ENCODE measurements at places on chromosomes 13 and 19.

- no peak for DNase-seq
Measured at GRCh38 chr19:1164684-1165531, 9.2 kb downstream of the SBNO2 start.

- DNase-seq: peak; percentile 87
Measured at GRCh38 chr19:6736169-6736916, 1.0 kb downstream of the GPR108 start.

DNA sequence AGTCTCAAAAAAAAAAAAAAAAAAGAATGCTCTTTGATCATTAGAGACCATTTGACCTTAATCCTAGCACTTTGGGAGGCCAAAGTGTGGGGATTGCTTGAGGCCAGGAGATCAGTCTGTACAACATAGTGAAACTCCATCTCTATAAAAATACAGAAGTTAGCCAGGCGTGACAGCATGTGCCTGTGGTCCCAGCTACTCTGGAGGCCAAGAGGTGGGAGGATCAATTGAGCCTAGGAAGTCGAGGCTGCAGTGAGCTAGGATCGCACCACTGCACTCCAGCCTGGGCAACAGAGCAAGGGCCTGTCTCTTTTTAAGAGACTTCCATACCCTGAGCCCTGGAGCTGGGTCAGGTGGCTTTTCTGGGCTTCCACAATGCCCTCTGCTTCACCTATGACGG is 11.5 kb upstream of the COLGALT1 start:
- no peak for DNase-seq

DNA sequence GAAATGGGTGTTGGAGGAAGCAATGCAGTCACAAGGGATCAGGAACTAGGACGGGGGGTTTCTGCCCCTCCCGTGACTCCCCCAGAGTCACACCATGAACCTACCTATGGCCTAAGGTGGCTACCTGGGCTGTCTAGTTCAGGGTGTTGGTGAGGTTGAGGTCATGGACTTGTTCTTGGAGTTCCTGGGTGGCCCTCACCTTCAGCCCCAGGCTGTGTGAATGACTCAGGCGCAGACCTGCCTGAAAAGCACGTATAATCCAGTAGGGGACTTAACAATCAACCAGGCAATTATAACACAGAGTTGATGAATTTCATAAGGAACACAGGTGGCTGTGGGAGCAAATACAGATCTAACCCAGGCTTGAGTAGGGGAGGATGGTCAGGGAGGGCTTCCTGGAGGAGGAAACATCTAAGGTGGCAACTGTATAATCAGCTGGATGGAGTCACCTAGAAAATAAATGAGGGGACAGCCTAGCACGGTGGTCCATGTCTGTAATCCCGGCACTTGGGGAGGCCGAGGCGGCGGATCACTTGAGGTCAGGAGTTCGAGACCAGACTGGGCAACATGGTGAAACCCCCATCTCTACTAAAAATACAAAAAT is 25.6 kb upstream of the ADGRE1 start:
- no peak for DNase-seq

DNA sequence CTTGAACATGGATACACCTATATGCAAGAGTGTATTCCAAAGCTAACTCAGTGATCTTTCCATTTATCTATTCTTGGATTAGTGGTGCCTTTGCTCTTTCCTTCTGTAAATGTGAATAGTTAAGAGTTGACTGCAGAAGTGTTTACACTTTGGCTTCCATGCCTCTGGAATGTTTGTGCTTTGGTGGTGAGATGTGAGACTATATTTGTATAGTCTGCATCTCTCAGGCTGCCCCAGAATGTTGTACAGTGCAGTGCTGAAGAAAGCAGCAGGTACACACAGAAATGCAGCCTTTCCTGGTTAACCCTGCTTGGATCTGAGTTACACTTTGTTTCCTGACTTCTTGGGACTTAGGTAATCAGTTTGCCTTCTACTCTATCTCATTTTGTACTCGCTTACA is 90.2 kb downstream of the DNAJC15 start:
- no peak for DNase-seq

- DNase-seq: no peak
Measured at GRCh38 chr19:6333439-6333838, at the start of gene ACER1. TSS of gene ACER1 (minus strand) at chr19:6333612. CDS start at chr19:6333551, 61 bp downstream.
